ENCODE measurements at places on chromosomes 13 and 19. TPM values are rescaled to one million over a fixed set of nuclear protein-coding genes. Genes with fewer than 3 reads are reported as not detected.

- no peaks in the 10 kb centered on the region for H3K36me3 ChIP-seq
- H3K27ac ChIP-seq: no peak overlapping the region
- H3K4me1 ChIP-seq: peaks cover 86% of the 10 kb centered on the region
- DNase-seq: peak; percentile 33
- H3K4me3 ChIP-seq: no peak overlapping the region
These were observed 12.6 kb downstream of the FFAR2 start for GRCh38 chr19:35460608-35461007.

GRCh38 chr19:15332311-15332996, at the start of gene BRD4:
TSS of gene BRD4 (minus strand) at chr19:15332539. CDS start at chr19:15273099, 59,440 bp downstream.
- DNase-seq: peak; percentile 89
- H3K27me3 ChIP-seq: no peaks in the 10 kb centered on the region
- no peaks in the 10 kb centered on the region for H3K36me3 ChIP-seq
- H3K4me1 ChIP-seq: peaks cover 62% of the 10 kb centered on the region
- peak within 1 kb of the TSS; percentile 88 for H3K4me3 ChIP-seq
- peak within 1 kb of the TSS; percentile 92 for H3K27ac ChIP-seq

DNA sequence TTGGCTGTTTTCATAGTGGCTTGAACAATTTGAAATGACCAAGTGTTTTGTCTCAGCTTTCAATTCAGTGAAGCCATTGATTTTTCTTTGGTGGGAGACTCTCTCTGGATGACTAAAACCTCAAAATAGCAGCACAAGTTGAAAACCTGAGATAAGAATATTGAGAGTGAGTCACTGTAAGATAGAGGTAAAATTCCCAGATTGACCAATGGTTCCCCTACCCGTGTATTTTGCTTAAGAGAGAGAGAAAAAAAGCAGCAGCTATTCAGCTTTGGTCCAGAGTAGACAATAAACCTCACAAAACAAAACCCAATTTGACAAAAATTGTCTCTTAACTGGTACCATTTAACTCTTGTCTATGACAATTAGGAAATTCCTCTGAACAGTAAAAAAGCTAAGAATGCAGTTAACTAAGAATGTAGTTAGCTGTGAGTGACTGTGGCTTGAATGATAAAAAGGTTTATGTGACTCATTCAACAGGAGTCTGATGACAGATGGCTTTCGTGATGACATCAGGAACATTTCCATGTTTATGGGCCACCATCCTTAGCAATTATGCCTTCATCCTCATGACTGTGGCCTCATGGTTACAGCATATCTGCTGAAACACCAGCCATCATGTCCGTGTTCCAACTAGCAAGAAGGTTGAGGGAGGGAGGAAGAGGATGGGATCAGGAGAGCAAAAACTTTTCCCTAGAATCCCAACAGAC, 356.9 kb downstream of the NDFIP2 start:
- no peak overlapping the region for H3K4me3 ChIP-seq
- no peaks in the 10 kb centered on the region for H3K4me1 ChIP-seq
- no peak for DNase-seq
- H3K27me3 ChIP-seq: no peaks in the 10 kb centered on the region
- no peaks in the 10 kb centered on the region for H3K36me3 ChIP-seq

DNA sequence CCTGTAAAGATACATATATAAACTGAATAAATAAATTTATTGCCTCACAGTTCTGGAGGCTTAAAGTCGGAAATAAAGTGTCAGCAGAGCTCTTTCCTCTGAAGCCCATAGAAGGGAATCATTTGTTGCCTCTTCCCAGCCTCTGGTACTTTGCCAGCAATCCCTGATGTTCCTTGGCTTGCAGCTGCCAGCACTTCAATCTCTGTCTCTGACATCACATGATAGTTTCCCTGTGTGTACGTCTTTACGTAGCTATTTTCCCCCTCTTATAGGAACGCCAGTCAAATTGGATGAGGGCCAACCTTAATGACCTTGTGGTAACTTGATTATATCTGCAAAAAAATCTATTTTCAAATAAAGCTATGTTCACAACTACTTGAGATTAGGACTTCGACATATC, 250.9 kb downstream of the LIG4 start:
- no peak overlapping the region for H3K4me3 ChIP-seq
- H3K27me3 ChIP-seq: no peaks in the 10 kb centered on the region
- no peak overlapping the region for H3K27ac ChIP-seq
- no peaks in the 10 kb centered on the region for H3K36me3 ChIP-seq

DNA sequence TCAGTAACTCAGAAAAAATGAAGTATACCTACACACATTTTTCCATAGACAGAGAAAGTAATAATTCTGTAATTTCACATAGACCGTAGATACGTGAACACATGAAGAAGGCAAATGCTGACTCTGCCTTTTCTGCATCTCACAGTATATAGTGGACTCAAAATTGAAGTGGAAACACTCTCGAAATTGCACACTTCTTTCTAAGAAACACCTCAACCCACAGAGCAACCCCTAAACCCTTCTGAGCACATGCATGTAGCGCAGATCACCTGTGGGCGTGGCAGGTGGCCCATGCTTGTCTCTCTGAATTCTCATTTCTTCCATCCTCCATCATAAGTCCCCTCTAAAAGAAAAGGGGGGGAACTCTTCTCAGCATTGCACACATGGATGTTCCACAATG, 34.7 kb downstream of the COL4A1 start:
- no peaks in the 10 kb centered on the region for H3K36me3 ChIP-seq
- H3K4me3 ChIP-seq: no peak overlapping the region
- DNase-seq: no peak
- no peaks in the 10 kb centered on the region for H3K27me3 ChIP-seq
- H3K27ac ChIP-seq: no peak overlapping the region
- H3K4me1 ChIP-seq: no peaks in the 10 kb centered on the region

DNA sequence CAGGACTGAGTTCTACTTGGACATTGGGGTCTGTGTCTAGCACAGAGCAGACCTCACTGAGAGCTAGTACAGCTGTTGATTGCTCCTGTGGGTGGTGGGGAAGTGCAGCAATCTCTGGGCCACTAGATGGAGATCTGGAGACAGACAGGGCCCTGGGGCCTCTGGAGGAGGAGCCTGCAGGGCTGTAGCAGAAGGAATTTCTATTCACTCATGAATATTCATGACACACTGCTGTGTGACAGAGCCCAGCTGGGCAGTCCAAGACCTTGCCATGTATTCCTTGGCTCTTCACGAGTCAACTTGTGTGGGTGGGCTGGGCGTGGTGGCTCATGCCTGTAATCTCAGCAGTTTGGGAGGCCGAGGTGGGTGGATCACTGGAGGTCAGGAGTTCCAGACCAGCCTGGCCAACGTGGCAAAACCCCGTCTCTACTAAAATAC, 37.5 kb downstream of the SUGP2 start:
- peaks cover 48% of the 10 kb centered on the region for H3K36me3 ChIP-seq
- H3K4me3 ChIP-seq: no peak overlapping the region
- DNase-seq: peak; percentile 29
- no peaks in the 10 kb centered on the region for H3K27me3 ChIP-seq
- H3K4me1 ChIP-seq: no peaks in the 10 kb centered on the region

DPF1 gene
- not detected for total RNA-seq

GRCh38 chr19:12052091-12052496, 667 bp downstream of the ZNF878 start:
- no peak for DNase-seq
- no peaks in the 10 kb centered on the region for H3K36me3 ChIP-seq
- H3K27ac ChIP-seq: no peak overlapping the region
- H3K4me1 ChIP-seq: peaks cover 14% of the 10 kb centered on the region
- H3K4me3 ChIP-seq: peak overlapping the region; percentile 74
- H3K27me3 ChIP-seq: peaks cover 2% of the 10 kb centered on the region

S1PR4 gene
- 129 TPM for total RNA-seq

- H3K27me3 ChIP-seq: no peaks in the 10 kb centered on the region
- H3K4me1 ChIP-seq: peaks cover 71% of the 10 kb centered on the region
- no peaks in the 10 kb centered on the region for H3K36me3 ChIP-seq
- DNase-seq: peak; percentile 48
- no peak overlapping the region for H3K4me3 ChIP-seq
These were observed 13.0 kb downstream of the CIC start for GRCh38 chr19:42281827-42282762.

LILRB1 gene
- total RNA-seq: 138 TPM

DNA sequence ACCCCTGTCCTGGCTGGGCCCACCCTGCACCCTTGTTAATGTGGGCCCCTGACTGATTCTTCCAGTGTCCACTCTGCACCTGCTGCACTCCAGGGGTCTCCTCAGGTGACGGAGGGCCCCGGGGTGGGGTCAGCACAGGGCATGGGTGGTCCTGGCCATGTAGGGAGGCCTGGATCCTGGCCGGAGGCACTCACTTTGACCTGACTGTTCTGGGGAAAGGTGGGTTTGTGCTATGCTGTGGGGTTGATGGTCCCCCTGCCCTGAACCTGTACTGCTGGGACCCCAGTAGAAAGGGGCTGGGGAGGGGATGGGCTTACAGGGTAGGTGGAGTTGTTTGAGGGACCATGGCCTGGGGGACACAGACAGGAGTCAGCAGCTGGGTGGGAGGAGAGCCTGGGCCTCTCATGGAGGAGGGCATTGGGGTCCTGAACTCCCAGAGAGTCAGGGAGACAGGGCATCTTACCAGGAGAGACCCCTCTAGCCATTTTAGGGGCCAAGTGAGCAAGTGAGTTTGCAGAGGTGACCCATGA, 25.8 kb upstream of the CEACAM1 start:
- H3K4me1 ChIP-seq: peaks cover 26% of the 10 kb centered on the region
- no peaks in the 10 kb centered on the region for H3K36me3 ChIP-seq
- H3K27ac ChIP-seq: no peak overlapping the region
- peaks cover 25% of the 10 kb centered on the region for H3K27me3 ChIP-seq
- no peak for DNase-seq

CFAP97D2 gene
- total RNA-seq: not detected

- H3K4me1 ChIP-seq: peaks cover 10% of the 10 kb centered on the region
- no peak overlapping the region for H3K4me3 ChIP-seq
- H3K27me3 ChIP-seq: no peaks in the 10 kb centered on the region
- DNase-seq: no peak
- peaks cover 45% of the 10 kb centered on the region for H3K36me3 ChIP-seq
- H3K27ac ChIP-seq: no peak overlapping the region
These were observed 16.6 kb downstream of the MAN2B1 start for GRCh38 chr19:12649941-12650340.

- H3K27ac ChIP-seq: no peak overlapping the region
- H3K4me3 ChIP-seq: no peak overlapping the region
- H3K27me3 ChIP-seq: no peaks in the 10 kb centered on the region
- H3K36me3 ChIP-seq: no peaks in the 10 kb centered on the region
These were observed 53.6 kb downstream of the NDFIP2 start for GRCh38 chr13:79534596-79534995.

All from B cell (primary cell).